Aorta (tissue), 5 donors: ENCODE measurements at places on chromosomes 2 and 18. TPM values are rescaled to one million over a fixed set of nuclear protein-coding genes. Genes with fewer than 3 reads are reported as not detected.

DNA sequence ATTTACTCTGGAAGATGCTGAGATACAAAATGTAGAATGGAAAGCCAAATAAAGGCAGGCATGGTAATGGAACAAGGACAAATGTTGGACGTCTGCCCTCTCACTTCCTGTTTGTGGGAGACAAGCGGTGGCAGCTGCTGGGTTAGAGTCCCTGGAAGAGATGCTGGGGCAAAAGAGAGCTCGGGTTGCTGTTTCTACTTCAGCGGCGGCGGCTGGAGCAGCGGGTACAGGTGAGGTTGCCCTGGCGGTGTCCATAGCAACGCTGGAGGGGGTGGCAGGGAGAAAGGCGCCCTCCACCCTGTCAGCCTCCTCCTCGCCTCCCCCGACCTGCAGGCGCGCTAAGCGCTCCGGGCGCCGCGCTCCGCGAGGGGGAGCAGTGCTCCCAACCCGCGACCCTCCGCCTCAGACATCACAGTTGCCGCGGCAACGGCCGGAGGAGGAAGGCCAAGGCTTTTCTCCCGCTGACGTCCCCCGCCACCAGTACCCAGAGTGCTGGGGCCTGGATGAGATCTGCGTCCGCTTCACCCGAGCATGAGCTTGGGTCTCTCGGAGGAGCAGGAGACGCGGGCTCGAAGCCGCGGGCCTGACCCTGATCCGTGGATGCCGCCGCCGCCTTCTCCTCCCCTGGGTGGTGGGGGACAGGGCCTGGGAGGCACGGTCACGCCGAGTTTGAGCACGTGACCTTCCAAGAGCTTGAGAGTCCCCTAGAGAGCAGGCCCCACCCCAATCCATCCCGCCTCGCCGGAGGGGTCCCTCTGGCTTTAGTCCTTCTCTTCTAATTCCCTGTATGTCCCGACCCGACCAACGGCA, 65.6 kb downstream of the NOL4 start:
- DNase-seq, result peak; percentile 77
- no peaks in the 10 kb centered on the region for H3K36me3 ChIP-seq
- no peaks in the 10 kb centered on the region for H3K27me3 ChIP-seq
- no peak overlapping the region for H3K27ac ChIP-seq
- H3K4me3 ChIP-seq, result peak overlapping the region; percentile 50

DNAH6 gene
- total RNA-seq, result 0.42 TPM

DES gene
- 314 TPM for total RNA-seq

DNA sequence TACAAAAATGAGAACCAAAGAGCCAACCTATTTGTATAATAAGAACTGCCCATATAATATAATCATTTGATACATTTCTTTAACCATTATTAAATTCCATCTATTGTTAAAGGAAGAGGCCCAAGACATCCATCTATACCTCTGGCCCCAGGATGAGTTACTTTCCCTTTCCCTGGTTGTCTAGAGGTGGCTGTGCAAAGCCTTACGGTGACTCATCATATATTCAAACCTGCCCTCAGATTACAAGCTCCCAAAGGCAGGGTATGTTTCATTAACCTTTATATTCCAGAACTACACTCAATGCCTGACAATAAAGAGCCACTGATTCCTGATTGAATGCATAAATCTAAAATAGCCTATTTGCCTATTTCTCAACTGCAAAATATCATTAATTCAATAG, 105.8 kb upstream of the PID1 start:
- no peak overlapping the region for H3K4me3 ChIP-seq
- H3K27ac ChIP-seq, result no peak overlapping the region
- DNase-seq, result no peak

- H3K36me3 ChIP-seq, result no peaks in the 10 kb centered on the region
- peaks cover 3% of the 10 kb centered on the region for H3K4me1 ChIP-seq
- DNase-seq, result peak; percentile 70
- no peak overlapping the region for H3K4me3 ChIP-seq
Measured at GRCh38 chr2:56008661-56009431, 85.3 kb upstream of the EFEMP1 start.

RAB6C gene
- total RNA-seq, result not detected

MYOM1 gene
- total RNA-seq, result 26.3 TPM

DNA sequence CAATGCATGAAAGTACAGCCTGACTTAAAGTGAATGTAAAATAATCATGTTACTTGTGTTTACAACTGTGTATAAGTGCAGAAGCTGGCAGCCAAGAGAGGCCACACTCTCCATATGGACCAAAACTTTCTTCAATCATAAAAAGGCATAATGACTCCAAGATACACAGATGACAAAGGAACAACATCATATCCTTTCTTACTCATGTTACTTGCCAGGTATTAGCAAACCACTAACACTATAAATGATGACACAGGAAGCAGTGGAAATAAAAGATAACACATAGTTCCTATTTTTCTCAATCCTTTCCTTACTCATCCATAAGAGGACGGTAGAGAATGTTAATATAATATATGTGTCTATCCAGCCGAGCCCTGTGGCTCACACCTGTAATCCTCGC, 400.0 kb upstream of the CDH2 start:
- no peaks in the 10 kb centered on the region for H3K27me3 ChIP-seq
- no peak overlapping the region for H3K4me3 ChIP-seq
- no peaks in the 10 kb centered on the region for H3K36me3 ChIP-seq
- no peaks in the 10 kb centered on the region for H3K4me1 ChIP-seq
- DNase-seq, result no peak

- H3K36me3 ChIP-seq, result no peaks in the 10 kb centered on the region
- H3K4me3 ChIP-seq, result no peak overlapping the region
- DNase-seq, result no peak
- no peaks in the 10 kb centered on the region for H3K27me3 ChIP-seq
- no peak overlapping the region for H3K27ac ChIP-seq
- no peaks in the 10 kb centered on the region for H3K4me1 ChIP-seq
Measured at GRCh38 chr18:64872710-64873458, 724.0 kb upstream of the LINC00305 start.

GRCh38 chr2:98396745-98397355, 47.8 kb upstream of the INPP4A start:
- no peak overlapping the region for H3K27ac ChIP-seq
- H3K4me1 ChIP-seq, result no peaks in the 10 kb centered on the region
- H3K27me3 ChIP-seq, result peaks cover 2% of the 10 kb centered on the region
- H3K4me3 ChIP-seq, result no peak overlapping the region
- H3K36me3 ChIP-seq, result no peaks in the 10 kb centered on the region

DNA sequence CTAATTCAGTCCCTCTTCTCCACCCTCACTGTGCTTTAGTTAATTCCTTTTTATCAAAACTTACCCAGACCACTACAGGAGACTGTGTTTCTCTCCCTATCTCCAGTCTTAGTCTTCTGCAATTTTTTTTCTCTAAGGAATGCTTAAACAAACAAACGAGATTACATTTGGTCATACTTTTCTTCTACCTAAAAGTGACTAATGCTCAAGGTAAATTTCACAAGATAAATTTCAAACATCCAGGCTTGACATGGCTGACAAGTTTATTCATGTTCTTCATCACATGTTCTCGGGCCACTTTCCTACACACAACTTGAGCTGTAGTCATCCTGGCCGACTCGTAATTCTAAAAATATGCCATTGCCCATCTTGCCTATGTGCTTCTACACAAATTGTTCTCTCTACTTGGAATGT, 23.2 kb upstream of the ACSL3 start:
- H3K27me3 ChIP-seq, result no peaks in the 10 kb centered on the region
- no peaks in the 10 kb centered on the region for H3K36me3 ChIP-seq
- H3K27ac ChIP-seq, result no peak overlapping the region
- no peaks in the 10 kb centered on the region for H3K4me1 ChIP-seq
- no peak for DNase-seq
- no peak overlapping the region for H3K4me3 ChIP-seq

- no peak overlapping the region for H3K4me3 ChIP-seq
- no peaks in the 10 kb centered on the region for H3K27me3 ChIP-seq
- no peak for DNase-seq
- no peaks in the 10 kb centered on the region for H3K36me3 ChIP-seq
Measured at GRCh38 chr2:188524519-188525113, 232.9 kb downstream of the GULP1 start.
